Fibroblast of skin of abdomen (primary cell): ENCODE measurements at places on chromosomes 11 and 22.
A peak's percentile ranks its signal among the peaks of the same experiment; 100 is the strongest.

DNA sequence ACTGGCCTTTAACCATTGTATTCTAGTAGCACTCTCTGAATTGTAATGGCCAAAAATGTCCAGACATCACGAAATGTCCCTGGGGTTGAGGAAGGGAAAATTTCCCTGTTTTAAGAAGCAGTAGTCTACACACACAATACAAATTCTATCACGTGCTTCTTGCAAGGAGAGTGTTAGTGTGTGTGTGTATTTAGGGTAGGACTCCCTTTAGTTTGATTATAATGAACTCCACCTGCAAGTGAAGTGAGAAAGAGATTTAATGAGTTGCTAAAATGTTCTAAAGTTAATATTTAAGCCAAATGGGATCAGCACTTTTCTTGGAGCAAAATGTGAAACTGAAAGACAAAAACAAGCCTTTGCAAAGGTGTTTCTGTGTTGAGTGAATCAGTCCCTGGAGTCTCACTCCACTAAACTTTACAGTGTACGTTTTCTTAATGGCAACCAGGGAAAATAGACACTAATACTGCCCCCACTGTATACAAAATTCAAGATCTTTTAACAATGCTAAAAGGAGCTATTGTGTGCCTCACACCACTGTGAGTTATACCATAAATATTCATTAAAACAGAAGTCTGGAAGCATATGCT lies 590.3 kb upstream of the TENM4 start:
- no peak for DNase-seq

GRCh38 chr11:86414032-86414431 lies 39.3 kb downstream of the CCDC81 start:
- DNase-seq = no peak

- DNase-seq = no peak
Measured at GRCh38 chr11:61976420-61976800, 9.0 kb upstream of the FTH1 start.

- peak; percentile 29 for DNase-seq
Measured at GRCh38 chr11:85918910-85919794, 64.0 kb downstream of the CCDC83 start.

DNA sequence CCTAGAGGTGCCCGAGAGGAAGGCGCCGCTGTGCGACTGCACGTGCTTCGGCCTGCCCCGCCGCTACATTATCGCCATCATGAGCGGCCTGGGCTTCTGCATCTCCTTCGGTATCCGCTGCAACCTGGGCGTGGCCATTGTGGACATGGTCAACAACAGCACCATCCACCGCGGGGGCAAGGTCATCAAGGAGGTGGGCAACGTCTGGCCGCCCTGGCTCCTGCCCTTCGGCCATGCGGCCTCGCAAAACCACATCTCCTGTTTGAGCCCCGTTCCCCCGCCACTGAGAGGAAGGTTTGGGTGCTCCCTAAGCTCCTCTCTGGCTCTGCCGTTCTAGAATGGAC lies 3.4 kb downstream of the SLC17A6 start:
- DNase-seq = no peak

DNA sequence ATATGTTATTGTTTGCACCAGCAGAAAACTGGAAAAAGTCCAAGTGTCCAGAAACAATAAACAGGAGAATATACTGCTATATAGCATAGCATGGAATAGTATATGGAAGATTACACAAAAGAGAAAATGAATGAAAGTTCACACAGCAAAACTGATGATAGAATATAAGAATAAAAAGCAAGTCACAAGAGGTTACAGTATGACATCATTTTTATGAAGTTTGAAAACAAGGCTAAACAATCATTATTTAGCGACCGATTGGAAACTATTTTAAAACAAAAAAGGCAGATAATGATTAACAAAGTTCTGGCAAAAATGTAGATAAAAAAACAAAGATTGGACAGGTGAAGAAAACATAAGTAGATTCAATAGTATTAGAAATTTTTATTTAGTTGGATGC lies 47.1 kb downstream of the SOX6 start:
- no peak for DNase-seq

DNA sequence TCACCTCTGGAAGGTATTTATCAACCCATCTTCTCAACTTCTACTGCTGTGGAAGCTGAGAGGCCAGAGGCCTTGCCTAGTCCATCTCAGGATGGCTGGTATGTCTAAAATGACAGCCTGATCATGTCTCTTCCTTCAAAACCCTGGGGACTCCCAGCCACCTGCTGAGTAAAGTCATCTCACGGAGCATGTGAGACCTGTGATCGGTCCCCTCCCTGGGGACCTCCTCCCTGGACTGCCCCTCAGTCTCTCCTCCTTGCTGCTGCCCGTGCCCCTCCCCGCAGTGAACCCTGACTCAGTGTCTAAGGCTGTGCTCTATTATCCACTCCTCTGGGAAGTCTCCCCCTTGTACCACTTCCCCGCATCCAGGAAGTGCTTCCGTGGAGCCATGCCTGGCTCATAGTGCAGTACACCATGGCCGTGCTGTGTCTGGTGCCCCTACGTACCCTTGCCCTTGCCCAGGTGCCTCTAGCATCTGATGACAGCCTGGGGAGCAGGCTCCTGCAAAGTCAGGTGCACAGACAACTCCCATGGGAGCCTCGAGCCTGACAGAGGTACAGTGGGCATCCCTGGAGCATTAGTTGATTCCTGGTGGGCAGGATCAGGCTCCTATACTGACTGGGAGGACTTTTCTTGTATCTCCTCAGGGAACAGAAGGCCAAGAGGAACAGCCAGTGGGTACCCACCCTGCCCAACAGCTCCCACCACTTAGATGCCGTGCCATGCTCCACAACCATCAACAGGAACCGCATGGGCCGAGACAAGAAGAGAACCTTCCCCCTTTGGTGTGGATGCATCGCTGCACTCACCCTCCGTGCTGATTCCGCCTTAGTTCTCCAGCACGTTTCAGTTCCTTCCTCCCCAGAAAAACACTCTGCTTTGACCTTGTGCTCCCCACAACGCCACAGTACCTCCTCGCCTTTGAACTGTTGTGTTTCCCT lies 13.8 kb downstream of the SMARCB1 start:
- DNase-seq = no peak

DNA sequence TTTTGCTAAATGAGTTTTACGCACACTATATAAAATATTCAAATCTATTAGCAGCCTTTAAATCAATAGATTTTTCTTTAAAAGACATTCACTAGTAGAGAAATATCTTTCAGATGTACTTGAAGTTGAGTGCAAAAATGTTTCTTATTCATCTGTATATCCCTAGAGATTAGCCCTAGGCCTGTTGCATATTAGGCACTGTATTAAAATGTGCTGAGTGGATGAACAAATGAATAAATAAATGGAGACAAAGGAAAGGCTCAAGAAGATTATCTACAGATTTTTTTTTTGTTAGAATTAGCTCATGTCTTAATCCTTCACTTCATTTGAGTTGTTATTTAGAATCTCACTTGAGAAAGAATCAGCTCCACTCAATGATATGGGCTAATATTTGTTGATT lies 12.0 kb upstream of the MMP13 start:
- DNase-seq = no peak

DNA sequence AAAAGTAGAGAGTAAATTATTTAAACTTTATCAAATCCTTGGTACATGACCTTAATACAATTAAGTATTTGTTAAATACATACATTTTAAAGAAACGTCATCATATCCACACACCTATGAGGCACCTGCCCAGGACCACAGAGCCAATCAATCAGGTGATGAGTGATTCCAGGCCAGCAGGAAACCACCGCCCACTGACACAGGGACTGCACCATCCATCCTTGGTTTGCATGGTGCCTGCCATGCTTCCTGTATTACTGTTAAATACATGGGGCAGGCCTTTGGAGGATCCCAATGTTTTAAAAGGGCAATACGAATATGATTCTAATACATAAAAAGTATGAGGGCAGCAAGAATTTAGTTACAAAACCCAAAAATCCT lies 7.0 kb upstream of the TBC1D10A start:
- no peak for DNase-seq

GRCh38 chr11:3723014-3723708 lies 52.0 kb upstream of the CHRNA10 start:
- DNase-seq = peak; percentile 98

DNA sequence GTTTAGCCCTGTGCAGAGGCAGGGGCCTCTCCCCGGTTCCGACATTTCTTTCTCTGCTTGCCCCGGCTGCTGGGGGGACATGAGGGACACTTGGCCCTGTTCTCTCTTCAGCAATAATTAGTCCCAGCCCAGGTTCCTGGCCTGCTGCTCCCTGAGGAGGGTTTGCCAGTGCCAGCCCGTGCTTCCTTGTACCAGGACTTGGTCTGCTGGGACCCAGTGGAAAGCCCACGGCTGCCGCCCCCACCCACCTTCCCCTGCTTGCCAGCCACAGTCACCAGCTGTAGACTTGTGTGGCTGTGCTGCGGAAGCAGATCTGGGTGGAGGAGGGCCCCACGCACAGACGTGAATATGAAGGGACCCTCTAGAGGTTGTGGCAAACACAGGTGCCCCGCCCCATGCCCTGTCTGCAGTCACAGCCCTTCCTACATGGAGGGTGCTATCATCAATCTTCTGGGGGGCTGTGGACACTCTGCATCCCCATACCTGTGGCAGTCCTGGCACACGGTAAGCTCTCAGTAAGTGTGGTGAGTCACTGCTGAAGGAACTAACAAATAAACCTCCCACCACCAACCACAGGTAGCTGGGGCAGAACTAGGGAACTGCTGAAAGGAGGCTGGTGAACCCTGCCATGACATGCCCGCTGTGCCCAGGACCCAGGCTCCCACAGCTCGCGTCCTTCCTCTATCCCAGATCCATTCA lies 949 bp downstream of the TP53AIP1 start:
- DNase-seq = no peak

DNA sequence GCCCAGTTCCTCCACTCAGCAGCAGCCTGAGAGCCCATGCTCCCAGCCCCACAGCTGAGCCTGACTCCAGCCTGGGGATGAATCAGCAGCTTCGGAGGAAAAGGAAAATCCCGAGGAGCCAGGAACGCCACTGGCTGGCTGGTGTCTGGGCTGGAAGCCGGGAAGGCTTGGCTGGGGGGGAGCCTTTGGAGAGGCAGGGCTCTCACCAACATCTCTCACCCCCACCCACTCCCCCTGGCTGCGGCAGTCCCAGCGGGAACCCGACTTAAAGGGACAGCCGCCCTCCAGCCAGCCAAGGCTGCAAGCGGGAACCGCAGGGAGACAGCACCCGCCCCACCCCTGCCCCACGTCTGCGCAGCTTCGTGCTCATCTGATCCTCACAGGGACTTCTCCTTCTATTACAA lies 28.4 kb downstream of the KIAA0930 start:
- peak; percentile 92 for DNase-seq

GRCh38 chr11:59689015-59689414 lies 20.2 kb upstream of the PATL1 start:
- no peak for DNase-seq

DNA sequence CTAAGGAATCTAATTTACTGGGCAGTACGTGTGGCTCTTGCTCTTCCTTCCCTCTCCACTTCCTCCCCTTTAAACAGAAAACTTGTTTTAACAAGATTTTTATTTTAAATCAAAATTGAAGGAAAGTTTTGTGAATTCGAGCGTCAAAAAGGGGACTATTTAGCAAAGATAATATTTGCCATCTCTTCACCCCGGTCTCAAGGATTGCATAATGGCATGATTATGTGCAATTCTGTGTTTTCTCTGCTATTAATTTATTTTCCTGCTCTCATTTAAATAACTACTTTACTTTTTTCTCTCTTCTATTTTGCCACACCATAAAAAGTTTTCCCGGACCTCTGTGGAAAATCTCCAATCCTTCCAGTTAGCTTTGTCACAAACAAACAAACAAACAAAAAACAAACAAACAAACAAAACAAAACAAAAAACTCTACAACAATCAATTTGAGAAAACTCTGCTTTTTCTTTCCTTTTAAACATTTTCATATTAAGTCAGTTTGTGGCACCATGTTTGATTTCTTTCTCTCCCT lies 10.2 kb upstream of the PAX6 start:
- no peak for DNase-seq

GRCh38 chr11:104534278-104534677 lies 364.0 kb downstream of the CASP12 start:
- DNase-seq = peak; percentile 19

DNA sequence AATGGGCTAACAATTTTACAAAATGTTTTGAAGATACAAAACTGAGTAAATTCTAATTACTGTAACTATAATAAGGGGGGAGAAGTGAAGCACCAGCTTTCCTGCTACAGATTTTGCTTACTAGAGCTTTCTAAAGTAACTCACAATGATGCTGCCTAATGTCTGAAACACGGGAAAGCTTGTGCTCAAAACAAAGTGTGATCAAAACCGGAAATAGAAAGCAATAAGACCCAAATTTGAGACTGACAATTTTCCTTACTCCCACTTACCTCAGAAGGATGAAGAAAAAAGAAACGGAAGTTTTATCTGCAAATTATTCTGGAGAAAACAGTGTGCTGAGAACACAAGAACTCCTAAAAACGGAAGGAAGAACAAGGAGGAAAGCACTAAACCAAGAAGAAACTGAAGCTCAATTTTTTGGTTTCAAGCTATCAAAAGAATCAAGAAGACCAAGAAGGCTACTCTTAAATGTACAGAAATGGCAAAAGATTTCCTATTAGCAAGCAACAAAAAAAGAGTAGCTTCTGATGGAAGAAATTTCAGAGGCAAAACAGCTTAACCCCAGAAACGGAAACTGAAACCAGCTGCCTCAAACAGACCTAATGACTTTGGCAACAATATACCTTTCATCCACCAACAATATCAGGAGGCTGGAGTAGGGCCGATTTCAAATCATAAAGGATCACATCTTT lies 33.4 kb downstream of the AMBRA1 start:
- no peak for DNase-seq

- DNase-seq = peak; percentile 36
Measured at GRCh38 chr11:115581871-115582639, 77.8 kb upstream of the CADM1 start.
